ENCODE measurements at places on chromosomes 5 and 9.

- peak; percentile 7 for DNase-seq
These were observed 175.1 kb downstream of the CCDC192 start for GRCh38 chr5:127878174-127878750.

- DNase-seq: no peak
These were observed 43.4 kb downstream of the NFIB start for GRCh38 chr9:14270358-14271092.

DNA sequence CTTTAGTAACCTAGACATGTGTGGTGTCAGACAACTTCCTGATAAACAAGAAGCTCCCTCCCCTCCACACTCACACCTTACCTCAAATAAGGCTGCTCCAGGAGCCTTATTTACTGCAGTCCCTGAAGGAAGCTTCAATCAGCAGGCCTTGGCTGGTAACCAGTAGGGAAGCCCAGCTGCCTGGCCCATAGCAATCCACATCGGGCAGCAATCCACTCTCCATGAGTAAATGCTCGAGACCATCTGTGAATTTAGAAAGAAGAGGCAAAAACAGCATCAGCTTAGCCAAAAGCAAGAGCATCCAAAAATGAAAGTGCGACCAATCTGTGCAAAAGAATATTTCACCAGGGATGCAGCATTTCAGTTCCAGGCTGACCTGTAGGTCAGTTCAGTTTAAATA lies 213.3 kb upstream of the TUSC1 start:
- DNase-seq: no peak

DNA sequence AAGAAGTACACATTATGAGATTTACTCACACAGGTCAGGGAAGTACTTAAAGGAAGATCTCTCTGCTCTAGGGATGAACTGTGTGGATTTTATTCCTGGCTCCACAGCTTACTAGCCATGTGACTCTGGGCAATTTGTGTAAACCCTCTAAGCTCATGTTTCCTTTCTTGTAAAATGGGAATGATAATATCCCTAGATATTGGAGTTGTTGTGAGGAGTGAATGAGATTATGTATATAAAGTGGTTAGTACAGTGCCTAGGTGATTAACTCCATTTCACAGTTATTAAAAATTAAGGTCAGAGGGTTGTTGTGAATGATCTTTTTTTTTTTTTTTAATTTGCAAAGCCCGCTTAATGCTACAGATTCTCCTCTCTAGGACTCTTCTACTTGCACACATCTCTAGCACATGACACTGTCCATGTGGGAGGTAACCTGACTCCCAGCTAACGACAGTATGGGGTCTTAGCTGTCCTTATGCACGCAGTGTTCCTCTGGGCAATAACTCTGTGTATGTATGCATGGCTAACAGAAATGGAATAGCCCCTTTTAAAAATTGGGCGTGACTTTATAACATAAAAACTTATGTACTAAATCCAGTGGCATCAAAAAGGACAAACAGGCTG lies 23.9 kb upstream of the MYOT start:
- DNase-seq: no peak

GRCh38 chr5:129689045-129689444 lies 58.8 kb upstream of the MINAR2 start:
- no peak for DNase-seq

DNA sequence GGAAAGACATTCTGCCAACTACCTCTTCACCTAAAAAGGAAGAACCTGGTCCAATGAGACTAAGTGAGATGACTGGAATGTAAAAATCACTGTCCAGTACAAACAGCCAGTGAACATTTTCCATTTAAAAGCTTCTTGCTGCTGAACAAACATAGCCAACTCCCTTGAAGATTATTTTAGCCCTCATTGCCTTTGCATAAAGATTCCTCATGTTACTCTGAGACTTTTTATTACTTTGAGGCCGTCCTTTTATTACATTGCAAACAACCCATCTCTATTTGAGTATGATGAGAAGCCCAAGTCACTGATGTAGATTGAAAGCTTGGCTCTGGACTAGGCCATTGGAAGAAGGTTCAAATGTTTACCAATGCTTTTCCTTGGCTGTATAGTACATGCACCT lies 649.8 kb downstream of the CETN3 start:
- no peak for DNase-seq

DNA sequence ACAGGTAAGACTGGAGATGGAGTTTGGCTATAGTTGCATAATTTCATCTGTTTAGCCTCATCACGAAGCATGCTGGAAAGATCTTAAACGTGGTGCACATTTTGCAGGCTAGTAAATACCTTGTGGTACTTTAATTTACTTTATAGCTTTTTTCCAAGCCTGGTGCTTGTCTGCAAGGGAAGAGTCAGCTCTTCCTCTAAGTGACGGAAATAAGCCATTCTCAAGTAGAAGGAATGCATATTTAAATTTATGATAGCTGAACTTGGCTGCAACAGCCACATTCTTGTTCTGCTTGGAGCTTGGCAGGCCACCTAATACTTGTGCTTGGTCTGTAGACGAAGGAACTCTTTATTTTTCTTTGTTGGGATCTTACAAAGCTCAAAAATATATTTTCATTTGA lies 188.0 kb upstream of the PIK3R1 start:
- DNase-seq: no peak

- DNase-seq: no peak
These were observed 51.0 kb upstream of the PAPPA start for GRCh38 chr9:116102596-116102995.
